ENCODE measurements at places on chromosomes 5 and 9.

DNA sequence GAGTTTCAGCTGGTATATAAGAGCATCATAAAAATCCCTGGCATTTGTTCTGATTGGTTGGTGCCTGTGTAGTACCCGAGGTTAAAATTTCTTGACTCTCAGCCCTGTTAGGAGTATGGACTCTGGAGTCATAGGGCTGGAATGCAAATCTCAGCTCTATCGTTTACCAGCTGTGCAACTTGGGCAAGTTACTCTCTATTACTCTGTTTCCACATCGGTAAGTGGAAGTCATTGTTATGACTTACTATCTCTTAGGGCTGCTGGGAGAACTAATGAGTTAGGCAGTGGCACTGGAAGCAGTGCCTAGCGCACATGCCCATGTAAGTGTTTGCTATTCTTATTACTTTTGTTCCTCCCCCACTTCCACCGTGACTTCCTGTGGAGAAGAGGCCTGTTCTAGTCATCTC lies 141.6 kb downstream of the BOD1 start:
- no peak for DNase-seq

- DNase-seq = no peak
These were observed 65.9 kb downstream of the PPARGC1B start for GRCh38 chr5:149796030-149796429.

GRCh38 chr9:116491659-116492058 lies 195.4 kb upstream of the TRIM32 start:
- no peak for DNase-seq

DNA sequence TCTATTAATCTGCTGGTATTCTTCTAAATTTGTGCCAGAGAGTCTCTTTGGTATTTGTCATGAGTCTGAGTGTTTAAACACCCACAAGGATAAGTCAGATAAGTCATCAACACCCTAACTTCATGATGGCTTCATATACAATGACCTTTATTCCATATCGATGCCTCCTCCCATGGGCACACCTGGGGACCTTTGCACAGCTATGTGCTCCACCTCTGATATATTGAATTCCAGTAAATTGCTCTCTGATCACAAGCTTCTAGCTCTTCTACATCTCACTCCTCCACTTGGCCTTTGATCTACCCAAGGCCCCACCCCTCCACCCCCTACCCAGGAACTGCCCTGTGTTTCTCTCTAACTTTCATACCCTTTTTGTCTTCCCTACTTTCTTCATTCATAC lies 102.7 kb upstream of the MIER3 start:
- no peak for DNase-seq
